Activated CD8-positive, alpha-beta memory T cell treated with anti-CD3 and anti-CD28 coated beads for 1 hour (primary cell): ENCODE measurements at places on chromosomes 6 and 20.

GRCh38 chr20:56518721-56519398, 5.7 kb upstream of the FAM209A start:
- DNase-seq: no peak

- DNase-seq: no peak
Observed at GRCh38 chr6:30656513-30656912, 9.6 kb downstream of the C6orf136 start.

GRCh38 chr6:35216851-35217811, 3.4 kb downstream of the SCUBE3 start:
- no peak for DNase-seq

- no peak for DNase-seq
Observed at GRCh38 chr6:164023535-164023934, 609.0 kb downstream of the QKI start.

GRCh38 chr20:49583343-49583668, 15.4 kb upstream of the PTGIS start:
- no peak for DNase-seq

DNA sequence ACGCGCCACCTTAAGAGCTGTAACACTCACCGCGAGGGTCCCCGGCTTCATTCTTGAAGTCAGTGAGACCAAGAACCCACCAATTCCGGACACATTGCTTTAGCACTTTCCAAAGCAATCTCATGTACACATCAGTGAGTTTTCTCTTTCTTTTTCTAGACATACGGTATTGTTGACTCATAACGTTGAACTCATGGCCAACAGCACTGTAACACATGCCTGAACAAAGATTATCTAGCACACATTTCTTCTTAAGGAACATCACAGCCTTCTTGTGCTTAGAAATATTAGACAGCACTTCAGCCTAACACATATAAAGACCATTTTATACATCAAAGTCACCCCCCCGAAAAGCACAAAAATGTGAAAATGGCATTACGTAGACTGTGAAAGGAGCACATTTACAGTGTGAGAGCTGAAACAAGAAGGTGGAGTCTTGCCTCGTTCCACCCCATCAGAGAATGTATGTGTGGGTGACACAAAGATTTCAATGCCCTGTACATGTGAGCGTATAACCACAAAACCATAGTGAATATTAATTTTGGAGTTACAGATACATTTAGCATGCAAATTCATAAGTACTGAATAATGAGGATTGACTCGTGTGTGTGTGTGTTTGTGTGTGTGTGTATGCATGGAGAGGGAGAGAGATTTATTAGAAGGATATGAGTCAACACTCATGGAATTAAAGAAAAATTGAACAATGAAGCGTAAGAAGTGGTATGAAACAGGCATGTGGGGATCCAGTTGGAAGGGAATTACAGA, 134.1 kb downstream of the FAM83B start:
- no peak for DNase-seq

- DNase-seq: no peak
Observed at GRCh38 chr6:24780206-24780605, 5.5 kb downstream of the GMNN start.

DNA sequence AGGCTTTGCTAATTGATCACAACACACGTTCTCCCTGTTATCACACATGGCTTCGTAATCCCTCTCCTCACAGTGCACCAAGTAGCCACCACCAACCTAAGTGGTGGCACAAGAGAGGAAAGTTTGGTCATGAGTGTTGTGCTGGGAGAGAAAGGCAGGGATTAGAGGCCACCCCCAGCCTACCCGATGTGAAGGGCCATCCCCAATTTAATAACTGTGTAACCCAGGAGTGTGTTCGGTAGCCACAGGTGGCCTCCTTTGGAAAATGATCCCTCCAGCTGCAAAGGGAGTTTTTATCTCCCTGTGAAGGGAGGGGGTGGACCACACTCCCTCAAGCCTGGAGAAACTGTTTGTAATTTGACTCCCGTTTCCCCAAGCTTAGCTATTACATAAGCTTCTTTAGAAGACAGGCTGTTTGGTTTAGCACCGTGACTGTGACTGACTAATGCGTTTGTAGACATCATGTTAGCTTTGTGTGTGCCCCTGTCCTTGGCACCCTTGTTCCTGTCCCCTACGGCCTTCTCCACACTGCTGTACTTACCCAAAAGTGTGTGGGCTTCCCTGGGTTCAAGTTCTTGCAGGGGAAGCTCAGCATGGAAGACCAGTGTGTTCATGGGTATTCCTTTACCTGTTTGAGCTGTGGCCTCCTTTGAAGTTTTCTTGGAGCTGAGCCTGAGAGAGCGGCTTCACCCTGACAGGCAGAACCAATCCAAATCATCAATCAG, 20.6 kb downstream of the PPP1R16B start:
- no peak for DNase-seq
